Stimulated activated CD4-positive, alpha-beta T cell treated with anti-CD3 and anti-CD28 coated beads, Interleukin-2, amount 100 ng/mL, for 48 hours (primary cell): ENCODE measurements at places on chromosomes 1 and 21.

DNA sequence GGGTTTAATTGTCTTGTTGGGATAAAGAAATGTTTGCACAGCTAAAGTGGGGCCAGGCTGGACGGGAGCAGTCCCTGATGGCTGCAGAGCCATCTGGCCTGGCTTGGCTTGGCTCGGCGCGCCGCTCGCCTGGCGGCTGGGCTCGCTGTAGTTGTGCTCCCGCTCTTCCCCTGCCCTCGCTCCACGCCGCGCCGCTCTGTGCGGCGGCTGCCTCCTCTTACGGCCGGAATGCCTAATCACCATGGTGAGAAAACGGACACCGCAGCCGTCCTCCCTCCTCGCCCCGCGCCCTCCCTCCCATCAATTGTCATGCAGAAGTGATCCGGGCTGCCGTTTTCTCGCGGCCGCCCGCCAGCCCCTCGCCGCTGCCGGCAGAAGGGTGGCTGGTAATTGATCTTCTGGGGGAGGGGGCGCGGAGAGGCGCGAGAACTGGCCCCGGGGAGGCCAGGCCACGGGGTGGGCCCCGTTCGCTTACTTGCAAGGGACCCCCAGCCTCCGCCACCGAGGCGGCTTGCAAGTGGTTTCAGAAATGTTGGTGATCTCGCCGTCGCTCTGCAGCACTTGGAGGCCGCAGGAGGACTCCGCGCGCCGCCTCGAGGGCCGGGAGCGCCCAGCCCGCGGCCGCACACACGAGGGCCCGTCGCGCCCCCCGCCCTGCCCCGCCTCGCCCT is 12.4 kb downstream of the RNF220 start:
- no peak for DNase-seq

- DNase-seq, result no peak
Observed at GRCh38 chr1:86156566-86157455, at the start of gene COL24A1. Gene COL24A1, minus strand, starts transcription at chr1:86156772. Its CDS starts 376 bp downstream, at chr1:86156396.

DNA sequence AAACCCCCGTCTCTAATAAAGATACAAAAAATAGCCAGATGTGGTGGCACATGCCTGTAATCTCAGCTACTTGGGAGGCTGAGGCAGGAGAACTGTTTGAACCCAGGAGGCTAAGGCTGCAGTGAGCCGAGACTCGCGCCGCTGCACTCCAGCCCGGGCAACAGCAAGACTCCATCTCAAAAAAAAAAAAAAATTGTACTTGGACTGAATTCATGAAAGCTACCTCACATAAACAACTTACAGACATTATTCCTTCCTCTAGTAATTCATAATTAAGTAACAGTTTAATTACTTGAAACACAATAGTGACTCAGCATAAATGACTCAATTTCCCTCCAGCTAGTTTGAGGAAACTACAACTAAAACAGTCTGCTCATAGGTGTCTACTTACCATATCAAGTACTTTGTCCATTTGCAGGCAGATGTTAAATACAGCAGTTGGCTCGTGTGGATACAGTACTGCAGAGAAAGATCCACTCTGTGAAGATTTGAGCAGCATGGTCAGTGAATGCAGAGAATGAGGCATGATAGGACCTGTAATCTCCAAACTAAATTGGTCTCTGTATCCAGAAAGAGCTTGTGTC is 9.4 kb downstream of the DONSON start:
- no peak for DNase-seq

DNA sequence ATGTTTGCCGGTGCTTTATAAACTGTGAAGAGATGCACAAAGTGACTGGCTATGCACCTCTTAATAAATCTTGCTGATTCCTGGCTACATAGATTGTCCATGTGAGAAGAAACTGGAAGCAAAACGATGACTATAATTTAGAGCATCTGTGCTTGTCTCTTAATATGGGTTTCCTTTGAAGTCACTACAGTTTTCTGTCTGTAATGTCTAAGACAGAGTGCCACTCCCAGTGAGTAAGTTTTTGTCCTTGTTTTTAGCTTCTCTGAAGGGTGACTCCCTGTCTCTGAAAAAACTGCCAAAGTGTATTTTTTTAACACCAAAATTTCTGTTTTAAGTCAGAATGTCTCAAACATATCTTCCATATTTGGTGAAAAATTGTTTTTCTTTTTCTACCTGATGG is 175.1 kb downstream of the FASLG start:
- no peak for DNase-seq

- DNase-seq, result no peak
Observed at GRCh38 chr1:171772312-171772711, 9.1 kb upstream of the METTL13 start.

- no peak for DNase-seq
Observed at GRCh38 chr1:17873007-17873675, 118.0 kb downstream of the ACTL8 start.

GRCh38 chr1:239164451-239165180 is 221.8 kb upstream of the CHRM3 start:
- no peak for DNase-seq

DNA sequence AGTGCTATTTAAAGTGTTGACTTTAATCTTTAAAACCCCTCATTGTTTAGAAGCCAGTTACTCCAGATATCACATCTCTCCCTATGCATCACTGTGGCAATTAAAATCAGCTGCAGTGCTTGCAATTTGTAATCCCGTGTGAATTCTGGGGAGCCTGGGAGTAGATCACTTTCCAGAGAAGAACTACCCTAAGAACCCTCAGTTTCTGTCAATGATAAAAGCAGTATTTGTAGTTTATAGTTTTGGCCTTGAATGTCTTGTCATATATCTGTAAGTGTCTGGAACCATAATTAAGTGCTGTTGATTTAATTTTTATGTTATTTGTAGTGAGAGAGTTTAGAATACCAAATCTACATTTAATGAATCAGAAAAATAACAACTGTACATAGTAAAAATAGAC is 5.5 kb upstream of the SPAG17 start:
- DNase-seq, result no peak

DNA sequence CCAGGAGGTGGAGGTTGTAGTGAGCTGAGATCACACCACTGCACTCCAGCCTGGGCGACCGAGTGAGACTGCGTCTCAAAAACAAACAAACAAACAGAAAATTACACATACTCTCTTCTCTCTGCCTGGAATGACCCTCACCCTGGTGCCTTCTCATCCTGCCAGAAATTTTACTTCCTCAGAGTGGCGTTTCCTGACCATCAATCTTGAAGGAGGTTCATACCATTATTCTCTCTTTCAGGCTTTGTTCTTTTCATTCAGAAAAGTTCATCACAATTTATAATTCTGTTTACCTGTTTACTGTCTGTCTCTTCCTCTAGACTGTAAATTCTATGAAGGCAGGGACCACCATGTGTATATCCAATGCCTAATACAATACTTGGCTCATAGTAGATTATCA is 79.3 kb downstream of the RPS6KA1 start:
- DNase-seq, result no peak

- no peak for DNase-seq
Observed at GRCh38 chr1:11295905-11296304, 22.9 kb downstream of the UBIAD1 start.

DNA sequence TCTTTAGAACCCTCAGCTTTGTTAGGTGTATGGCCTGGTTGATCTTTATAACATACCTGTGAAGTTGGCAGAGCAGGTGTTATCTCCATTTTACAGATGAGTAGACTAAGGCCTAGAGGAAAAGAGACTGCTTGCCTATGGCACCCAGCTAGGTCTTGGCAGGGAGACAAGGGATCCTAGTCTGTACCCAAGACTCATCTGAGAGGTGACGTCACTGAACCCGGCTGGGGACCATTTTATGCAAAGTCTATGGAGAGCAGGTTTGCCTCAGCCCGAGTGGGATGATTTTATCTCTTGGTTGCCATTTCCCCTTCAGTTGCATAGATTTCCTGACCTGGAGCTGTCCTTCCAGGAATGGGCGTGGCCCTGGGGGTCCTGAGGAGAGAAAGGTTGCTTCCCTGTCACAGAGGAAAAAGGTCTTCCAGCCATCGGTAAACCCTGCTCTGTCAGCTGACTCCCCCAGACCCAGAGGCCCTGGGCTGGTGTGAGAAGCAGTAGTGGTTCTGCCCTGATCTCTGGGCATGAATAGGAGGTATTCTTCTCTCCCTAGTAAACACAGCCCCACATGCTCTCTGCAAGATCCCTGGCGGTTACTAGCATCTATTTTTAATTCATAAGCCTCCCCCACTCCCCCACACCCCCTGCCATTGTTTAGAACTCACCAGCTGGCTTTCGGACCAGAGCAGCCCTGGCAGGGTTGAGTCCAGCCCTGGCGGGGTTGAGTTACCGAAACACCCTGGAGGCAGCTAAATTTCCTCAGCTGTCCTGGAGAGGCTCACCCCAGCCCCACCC is 19.6 kb downstream of the TMCC2 start:
- DNase-seq, result no peak

- no peak for DNase-seq
Observed at GRCh38 chr1:71498542-71498941, 417.7 kb upstream of the ZRANB2 start.

- DNase-seq, result no peak
Observed at GRCh38 chr1:60073605-60074278, at the start of gene C1orf87. Gene C1orf87, minus strand, starts transcription at chr1:60073770. Its CDS starts 1,127 bp downstream, at chr1:60072643.

GRCh38 chr1:32199717-32200072 is 700 bp upstream of the CCDC28B start:
- DNase-seq, result no peak

- no peak for DNase-seq
Observed at GRCh38 chr1:113793878-113794834, 18.1 kb downstream of the RSBN1 start.

- DNase-seq, result no peak
Observed at GRCh38 chr1:37704966-37705365, 12.7 kb downstream of the CDCA8 start.

DNA sequence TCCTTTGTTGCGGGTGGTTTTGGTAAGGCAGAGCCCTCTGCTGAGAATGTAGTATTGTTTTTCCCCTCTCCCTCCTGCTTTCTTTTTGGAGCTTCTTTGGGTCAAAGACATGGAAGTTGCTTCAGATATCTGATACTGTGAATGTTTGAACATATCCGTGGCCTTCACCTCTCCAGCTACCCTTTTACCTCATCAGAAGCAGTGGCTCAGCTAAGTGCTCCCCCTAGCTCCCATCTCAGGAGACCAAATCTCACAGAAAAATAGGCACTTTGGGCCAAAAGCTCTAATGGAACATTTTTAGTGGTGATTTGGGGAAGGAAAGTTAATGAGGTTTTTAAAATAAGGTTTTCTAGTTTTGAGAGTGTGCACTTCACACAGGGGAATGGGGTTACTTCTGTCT is 6.3 kb downstream of the TMEM200B start:
- DNase-seq, result no peak

DNA sequence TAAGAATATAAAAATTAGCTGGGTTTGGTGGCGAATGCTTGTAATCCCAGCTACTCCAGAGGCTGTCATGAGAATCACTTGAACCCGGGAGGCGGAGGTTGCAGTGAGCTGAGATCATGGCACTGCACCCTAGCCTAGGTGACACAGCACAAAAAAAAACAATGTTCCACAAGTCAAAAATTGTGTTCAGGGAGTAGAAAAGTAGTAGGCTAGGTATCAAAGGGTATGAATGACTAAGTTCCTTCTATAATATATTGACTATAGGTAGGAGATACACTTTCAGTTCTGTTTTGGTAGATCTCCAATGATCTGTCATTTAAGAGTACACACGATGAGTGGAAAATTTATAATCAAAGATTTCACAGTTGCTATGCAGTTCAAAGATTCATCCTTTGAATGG is 16.7 kb downstream of the USP48 start:
- no peak for DNase-seq

- no peak for DNase-seq
Observed at GRCh38 chr1:45863218-45863617, 59.8 kb downstream of the MAST2 start.

DNA sequence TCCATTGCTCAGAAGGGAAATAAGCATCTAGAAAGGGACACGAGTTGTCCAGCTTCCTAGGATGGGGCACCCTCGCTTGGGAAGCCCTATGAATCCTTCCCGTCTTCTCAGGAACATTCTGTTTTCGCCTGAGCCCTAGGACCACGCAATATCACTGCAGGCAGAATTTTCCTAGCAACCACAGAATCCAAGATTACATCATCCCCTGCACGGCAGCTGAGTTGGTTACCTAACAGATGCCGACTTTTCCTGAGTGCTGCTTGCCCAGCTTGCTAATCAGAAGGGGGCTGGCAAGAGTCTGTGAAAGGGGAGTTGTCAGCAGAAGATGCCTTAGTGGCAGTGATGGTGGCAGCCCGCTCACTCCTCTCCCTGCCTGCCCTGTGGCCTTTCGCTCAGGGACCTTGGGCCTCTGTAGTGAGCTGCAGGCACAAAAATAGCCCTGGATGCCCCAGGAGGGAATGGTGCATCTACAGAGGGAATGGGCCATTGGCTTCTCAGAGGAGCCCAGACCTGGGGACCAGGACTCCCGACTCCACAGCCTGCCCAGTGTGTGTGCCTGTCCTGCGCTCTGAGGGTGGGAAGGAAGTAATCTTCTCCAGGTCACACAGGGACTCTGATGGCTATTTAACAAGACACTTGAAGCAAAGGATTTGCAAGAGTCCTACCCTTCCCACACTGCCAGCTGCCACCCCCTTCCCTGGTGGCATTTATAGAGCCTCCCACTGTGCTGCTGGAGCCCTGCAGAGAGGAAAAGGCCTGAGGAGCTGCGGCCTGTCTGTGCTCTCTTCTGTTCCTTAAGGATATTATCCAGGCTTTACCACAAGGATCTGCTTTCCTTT is 28.9 kb upstream of the CLSTN1 start:
- no peak for DNase-seq

DNA sequence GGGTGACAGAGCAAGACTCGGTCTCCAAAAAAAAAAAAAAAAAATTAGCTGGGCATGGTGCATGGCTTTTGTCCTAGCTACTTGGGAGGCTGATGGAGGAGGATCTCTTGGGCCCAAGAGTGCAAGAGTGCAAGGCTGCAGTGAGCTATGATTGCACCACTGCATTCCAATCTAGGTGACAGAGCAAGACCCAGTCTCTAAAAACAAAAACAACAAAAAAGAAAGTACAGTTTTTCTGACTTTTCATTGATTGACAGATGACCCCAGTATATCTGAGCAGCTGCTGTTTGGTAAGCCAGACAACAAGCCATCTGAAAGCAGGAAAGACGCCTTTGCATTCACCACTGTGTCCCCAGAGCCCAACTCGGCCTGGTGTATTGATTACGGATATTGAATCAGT is 10.9 kb upstream of the DPT start:
- no peak for DNase-seq

GRCh38 chr1:64175639-64176038 is 27.8 kb upstream of the UBE2U start:
- no peak for DNase-seq
